NCI-H1417 (cell line): ENCODE measurements at places on chromosomes 16 and 17.
A peak's percentile ranks its signal among the peaks of the same experiment; 100 is the strongest.

GRCh38 chr17:81118308-81119221 is 46.7 kb upstream of the PVALEF start:
- no peak for DNase-seq

DNA sequence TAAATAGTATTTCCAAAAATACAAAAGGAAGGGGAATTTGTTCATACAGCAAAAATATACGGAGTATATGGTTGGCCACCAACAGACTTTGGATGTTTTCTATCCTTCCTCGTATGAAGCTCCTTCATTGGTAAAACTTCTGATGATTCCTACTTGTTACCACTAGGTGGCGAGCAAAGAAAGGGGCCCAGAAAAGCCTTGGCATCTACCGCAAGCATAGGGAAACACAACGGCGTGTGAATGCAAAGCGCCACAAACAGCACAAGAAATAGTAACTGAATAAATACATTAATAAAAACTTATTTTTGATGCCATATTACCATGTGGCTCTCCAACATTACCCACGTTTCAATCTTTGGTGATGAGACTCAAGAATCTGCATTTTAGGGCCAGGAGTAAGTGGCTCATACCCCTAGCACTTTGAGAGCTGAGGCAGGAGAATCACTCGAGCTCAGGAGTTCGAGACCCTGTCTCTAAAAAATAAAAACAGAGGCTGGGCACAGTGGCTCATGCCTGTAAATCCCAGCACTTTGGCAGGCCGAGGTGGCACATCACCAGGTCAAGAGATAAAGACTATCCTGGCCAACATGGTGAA is 34.5 kb downstream of the YWHAE start:
- DNase-seq: peak; percentile 58

DNA sequence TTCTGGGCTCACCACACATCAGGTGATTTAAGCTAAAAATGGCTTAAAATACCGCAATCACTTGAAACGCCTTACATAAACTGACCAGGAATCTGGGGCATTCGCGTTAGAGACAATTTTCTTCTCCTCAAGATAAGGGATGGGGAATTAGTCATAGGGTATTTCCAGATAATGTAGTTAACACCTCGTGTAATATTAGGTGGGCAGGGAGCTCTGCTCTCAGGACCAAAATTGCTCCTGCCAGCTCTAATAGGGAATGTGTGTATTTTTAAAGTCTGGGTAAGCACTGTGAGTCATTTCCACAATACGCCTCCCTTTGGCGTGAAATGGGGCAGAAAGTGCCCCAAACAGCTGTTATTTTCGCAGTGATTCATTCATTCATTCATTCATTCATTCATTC is 408.6 kb downstream of the MAF start:
- no peak for DNase-seq

DNA sequence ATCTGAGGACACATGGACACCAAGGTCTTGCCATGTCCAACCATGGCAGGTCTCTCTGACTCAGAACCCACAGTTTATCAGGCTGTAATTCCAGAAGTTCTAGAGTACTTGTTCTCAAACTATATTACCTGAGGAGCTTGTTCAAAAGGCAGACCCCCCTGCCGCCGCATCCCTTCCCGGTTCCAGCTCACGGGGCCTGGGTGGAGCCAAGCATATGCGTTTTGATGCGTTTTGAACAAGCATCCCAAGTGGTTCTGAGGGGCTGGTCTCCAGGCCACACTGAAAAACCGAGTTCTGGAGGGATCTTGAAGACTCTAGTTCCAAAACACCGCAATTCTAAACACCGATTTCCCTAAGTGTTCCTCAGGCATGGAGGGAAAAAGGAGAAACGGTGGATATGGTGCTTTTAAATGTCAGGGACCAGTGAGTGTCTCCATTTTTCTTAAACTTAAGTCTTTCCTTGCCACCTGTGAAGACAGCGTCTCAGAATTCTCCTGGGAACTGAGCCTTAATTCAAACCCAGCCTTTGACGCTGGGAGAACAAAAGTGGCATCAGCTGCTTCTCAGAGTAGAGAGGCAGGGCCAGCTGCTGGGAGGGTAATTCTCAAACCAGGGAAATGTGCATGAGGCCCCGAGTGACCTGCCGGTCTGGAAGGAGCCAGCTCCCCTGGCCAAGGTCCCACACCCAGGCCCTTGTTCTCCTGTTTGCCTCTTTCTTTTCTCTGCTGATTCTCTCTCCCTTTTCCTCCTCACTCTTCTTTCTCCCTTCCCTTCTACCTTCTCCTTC is 84.4 kb upstream of the PLCG2 start:
- no peak for DNase-seq

DNA sequence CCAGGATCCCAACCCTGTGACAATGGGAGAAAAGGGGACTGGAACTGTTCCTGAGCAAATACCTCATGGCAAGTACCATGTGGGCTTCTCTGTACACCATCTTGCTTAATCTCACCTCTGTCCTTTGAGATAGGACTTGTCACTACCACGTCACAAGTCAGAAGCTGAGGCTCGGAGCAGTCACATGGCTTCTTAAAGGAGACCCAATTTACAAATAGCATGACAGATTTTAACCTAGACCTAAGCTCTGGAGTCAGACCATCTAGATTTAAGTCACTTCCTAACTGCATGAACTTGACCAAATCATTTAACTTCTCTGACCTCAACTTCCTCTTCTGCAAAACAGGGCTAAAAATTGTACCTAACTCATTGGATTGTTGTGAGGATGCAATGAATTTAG is 36.0 kb upstream of the CCL1 start:
- no peak for DNase-seq

DNA sequence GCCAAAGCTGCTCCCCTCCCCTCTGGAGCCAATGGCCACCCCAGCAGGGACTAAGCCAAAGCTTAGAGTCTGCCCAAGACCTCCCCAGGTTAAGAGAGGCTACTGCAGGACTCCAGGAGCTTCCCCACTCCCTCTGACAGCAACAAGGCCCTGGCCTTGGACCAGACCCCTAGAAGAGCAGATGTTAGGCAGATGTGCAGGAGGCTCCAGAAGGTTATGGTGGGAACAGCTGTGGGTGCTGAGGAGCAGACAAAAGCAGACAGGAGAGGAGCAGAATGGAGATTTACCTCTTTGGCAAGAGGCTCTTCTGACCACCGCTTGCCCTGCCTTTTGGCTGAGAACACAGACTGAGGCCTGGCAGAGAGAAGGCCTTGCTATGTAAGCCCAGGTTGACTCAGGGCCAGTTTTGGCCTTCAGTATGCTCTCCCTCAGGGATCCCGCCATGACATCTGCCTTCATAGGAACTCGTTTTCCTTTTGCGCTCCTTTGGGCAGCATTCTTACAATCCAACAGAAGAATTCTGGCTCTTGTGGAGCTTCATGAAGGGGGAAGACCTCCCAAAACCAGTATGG is 113.0 kb downstream of the RBFOX3 start:
- DNase-seq: no peak

DNA sequence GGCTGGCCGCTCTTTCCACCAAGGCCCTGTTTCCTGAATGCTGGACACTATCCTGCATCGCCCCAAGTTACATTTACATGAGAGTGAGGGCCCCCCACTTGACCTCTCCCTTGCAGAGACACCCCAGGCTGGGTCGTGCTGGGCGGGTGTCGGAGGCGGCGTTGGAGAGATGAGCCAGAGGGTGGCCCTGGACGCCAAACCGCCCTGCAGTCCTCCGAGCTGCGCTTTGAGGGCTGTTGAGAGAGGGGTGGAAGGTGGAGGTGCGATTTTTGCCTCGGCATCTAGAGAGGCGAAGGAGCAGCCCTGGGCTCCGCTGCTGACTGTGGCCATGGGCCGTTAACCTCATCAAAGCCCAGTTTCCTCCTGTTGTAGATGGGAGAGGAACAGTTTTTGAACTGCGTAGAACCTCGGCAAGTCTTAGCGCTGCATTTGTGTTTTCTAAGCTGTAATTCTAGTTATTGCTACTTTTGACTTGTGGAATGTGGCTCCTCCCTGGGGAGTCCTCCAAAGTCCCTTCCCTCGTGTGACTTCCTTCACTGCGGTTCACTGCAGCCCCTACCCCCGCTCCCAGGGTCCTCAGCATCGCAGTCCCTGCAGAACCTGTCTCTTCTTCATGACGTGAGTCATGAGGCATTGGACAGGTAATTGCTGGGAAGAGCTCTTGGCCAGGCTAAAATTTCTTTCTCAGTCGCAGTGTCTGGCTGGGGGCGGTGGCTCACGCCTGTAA is 986 bp upstream of the ELOB start:
- DNase-seq: no peak

DNA sequence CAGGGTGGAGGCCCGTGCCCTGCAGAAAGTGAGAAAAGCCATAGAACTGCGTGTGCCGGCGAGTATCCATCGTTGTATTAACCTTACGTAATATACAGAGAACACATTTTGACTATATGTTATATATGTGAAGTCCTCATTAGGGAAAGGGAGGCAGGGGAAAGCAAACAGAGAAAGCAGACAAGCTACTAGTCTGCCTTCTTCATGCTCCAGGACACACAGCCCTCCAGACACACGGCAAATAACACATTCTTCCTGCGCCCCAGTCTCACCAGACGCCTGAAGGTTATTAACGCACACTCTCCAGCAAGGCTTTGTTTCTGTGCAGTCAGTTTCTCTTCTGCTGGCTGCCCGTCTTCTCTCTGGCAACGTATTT is 28.8 kb downstream of the PRDM7 start:
- DNase-seq: peak; percentile 21

GRCh38 chr17:57104461-57105175 is 19.6 kb downstream of the AKAP1 start:
- no peak for DNase-seq

DNA sequence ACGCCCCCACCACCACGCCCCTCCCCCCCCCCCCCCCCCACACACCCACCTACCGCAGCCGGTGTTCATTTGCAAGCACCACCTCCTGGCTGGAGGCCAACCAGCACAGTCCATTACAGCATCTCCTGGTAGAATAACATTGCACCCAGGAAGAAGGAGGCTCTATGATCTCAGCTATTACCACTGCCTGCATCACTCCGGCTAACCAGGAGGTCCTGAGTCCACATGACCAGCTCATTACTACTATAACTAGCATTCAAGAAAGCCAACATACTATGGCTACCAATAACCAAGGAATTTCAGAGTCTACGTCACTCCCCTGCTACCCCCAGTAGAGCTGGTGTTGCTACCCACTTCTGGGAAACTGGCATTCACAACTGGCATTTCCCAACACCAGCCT is 81.1 kb upstream of the ALOX12 start:
- peak; percentile 18 for DNase-seq

- peak; percentile 42 for DNase-seq
Measured at GRCh38 chr17:32298721-32299579, 33.3 kb downstream of the RHBDL3 start.

DNA sequence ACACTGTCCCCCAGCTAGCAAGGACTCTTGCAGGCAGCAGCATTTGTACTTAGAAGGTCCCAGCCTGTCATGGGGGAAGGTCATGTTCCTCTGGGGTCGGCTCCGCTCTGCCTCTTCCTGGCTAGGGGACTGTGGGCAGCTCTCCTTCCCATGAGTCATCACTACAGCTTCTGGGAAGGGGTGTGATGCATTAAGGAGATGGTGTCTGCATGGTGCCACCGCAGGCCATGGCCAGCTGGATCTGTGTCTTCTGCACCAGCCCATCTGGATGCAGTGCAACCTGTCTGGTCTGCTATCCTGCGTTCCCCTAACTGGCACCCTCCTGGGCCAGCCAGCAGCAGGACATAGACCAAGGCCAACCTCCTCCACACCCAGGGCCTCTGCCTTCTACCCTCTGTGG is 6.3 kb downstream of the STARD3 start:
- no peak for DNase-seq

- DNase-seq: peak; percentile 84
Measured at GRCh38 chr16:1543085-1543896, 9.8 kb downstream of the TMEM204 start.

DNA sequence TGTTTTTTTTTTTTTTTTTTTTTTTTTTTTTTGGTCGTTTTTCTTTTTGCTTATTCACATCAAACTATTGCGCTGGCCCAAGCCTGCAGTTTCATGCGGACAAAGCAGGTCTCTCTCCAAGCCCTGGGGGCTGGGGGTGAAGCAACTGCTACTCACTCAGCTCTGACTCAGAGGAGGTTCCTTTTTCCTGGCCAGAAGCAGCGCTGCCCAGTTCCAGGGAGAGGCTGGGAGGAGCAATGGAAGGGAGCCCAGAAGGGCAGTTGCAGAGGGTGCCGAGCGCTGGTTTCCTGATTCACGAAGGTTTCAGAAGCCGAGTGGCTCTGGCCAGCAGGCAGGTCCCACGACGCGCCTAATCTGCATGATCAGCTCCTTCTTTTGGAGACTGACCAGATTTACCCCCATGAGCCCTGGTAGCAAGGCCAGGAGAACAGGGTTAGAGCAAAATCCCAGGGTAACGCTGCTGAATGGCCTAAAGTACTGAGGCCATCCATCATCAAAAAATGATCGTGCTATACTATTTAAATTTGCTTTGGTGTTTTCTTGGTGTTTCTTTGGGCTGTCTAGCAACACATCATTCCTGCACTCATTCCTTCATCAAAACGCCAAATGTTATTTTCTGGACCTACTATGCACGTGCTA is 144.7 kb upstream of the SOX9 start:
- DNase-seq: no peak

DNA sequence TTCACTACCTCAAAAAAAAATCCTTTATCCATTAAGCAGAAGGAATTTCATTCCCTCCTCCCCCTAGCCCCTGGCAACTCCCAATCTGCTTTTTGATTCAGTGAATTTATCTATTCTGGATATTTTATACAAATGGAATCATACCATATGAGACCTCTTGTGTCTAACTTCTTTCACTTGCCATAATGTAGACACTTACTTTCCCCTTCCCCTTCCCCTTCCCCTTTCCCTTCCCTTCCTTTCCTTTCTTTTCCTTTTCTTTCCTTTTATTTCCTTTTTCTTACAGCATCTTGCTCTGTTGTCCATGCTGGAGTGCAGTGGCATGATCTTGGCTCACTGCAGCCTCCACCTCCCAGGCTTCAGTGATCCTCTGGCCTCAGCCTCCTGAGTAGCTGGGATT is 50.5 kb downstream of the PSMD12 start:
- no peak for DNase-seq

- no peak for DNase-seq
Measured at GRCh38 chr17:20721171-20721570, 141.6 kb downstream of the CDRT15L2 start.

DNA sequence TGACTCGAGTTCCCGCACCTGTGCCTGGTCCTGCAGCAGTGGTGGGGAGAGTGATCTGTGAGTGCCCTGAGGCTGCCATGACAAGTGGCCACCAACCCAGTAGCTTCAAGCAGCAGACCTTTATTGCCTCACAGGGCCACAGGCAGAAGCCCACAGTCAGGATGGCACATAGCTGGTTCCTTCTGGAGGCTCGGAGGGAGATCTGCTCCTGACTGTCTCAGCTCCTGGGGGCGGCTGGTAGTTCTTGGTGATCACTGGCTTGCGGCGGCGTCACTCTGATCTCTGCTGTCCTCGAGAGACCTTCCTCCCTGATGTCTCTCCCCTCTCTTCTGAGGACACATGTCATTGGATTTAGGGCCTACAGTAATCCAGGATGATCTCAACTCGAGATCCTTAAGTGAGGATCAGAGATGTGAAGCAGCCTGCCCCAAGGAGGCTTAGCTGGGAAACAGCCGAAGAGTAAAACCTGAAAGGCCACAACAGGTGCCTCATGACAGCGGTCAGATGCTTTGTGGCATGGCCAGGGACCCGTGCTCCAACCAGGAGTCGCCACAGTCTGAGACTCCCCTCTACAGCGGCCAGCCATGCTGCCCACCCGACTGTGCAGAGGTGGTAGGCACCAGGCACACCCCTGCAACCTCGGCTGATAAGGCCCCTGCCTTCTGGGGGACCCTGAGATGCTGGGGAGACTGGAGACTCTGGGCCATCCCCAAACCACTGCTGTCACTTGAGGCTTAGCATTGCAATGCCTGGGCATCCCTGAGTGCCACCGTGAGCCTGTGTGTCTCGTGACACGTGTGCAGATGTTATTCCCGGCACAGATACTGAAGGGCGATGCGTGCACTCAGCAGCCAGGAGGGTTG is 30.0 kb upstream of the SLC38A10 start:
- DNase-seq: no peak

GRCh38 chr17:57213180-57213825 is 43.0 kb upstream of the MSI2 start:
- no peak for DNase-seq
